Tongue (tissue), 3 donors: ENCODE measurements at places on chromosomes 2 and 18. TPM values are rescaled to one million over a fixed set of nuclear protein-coding genes. Genes with fewer than 3 reads are reported as not detected.

The STAT4 gene
- total RNA-seq = 4.8 TPM

The SRD5A2 gene
- 0.10 TPM for total RNA-seq

The ATP6V1B1 gene
- 4.3 TPM for total RNA-seq

The LIMS3 gene
- total RNA-seq = 7.3 TPM

The DUSP2 gene
- total RNA-seq = 8.0 TPM

The PSTPIP2 gene
- 3.8 TPM for total RNA-seq

The SLC5A7 gene
- total RNA-seq = 0.51 TPM

The RAMP1 gene
- total RNA-seq = 51.7 TPM

The PAX8 gene
- total RNA-seq = not detected
